ENCODE measurements at places on chromosomes 13 and 19.

GRCh38 chr19:50780753-50781435 is 9.3 kb upstream of the ACP4 start:
- DNase-seq, result no peak

GRCh38 chr13:92150606-92151005 is 752.2 kb downstream of the GPC5 start:
- no peak for DNase-seq

DNA sequence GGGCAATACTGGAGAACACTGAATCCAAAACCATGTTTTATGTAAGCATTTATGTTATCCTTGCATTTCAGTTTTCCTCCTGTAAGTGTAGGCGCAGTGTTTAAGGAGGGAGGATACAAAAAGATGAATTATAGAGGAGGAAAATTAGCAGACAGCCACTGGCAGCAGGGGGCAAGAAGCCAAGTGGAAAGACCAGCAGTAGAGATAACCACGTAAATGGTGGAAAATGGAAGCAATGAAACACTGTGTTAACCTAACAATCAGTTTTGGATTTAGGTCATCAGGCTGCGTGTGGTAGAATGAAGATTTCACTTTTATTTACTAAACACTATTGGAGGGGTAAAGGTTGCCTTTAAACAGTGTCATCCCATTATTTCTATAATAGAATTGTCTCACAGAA is 447.3 kb downstream of the GPC6 start:
- DNase-seq, result no peak

DNA sequence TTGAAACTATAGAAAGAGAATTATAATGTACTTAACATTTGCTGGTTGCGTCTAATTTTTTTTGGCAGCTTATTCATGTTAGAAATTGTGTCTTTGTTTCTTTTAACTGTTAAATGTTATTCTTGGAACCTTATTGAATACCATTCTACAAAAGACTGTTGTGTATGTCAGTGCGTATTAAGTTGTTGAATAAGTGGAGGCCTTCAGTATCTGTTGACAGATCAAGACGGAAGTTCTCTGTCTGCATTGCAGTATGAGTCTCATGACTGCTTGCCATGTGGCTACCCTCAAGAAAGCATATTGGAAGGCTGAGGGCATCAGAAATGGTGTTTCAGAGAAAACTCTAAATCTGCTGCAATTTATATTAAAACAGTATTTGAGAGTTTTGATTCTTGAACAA is 8.5 kb downstream of the UBA2 start:
- DNase-seq, result no peak

DNA sequence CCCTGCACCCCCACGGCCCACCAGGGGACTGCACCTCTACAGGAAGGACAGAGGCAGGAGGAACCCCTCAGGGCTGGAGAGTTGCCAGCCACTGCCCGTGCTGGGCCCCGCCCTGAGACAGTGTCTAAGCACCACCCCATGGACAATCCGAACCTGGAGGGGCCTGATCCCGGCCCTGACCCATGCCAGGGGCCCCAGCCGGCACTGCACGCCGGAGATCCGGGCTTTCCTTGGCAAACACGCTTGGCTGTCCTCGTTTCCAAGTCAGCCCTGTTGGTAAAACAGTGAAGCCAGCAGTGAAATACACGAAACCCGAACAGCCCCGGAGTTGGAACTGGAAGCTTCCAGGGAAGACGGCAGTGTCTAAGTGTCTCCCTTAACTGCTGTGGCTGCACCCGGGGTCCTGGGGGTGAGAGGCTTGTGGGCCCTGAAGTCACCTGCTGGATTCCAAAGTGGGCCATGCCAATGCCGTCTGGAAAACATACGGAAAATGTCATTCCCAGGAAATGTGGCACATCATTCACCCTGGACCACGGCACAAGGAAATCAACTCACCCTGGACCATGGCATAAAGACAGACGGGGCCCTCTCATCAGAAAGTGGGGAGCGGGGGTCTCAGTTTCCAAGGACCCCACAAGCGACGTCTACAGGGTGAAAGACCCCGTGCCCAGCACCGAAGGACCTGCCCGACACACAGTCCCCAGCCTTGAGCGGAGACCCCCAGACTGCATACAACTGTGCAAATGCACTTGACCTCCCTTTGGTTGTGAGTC is 30.9 kb downstream of the RASA3 start:
- DNase-seq, result no peak

Data from coronary artery (tissue), 2 donors.